ENCODE measurements at places on chromosomes 16 and 17.
A peak's percentile ranks its signal among the peaks of the same experiment; 100 is the strongest.

GRCh38 chr17:10612957-10613744, 44.0 kb downstream of the MYH3 start:
- no peak for DNase-seq

GRCh38 chr16:79593074-79593531, 7.4 kb downstream of the MAF start:
- no peak for DNase-seq

- no peak for DNase-seq
These were observed 64.5 kb downstream of the HS3ST3A1 start for GRCh38 chr17:13537167-13537731.

DNA sequence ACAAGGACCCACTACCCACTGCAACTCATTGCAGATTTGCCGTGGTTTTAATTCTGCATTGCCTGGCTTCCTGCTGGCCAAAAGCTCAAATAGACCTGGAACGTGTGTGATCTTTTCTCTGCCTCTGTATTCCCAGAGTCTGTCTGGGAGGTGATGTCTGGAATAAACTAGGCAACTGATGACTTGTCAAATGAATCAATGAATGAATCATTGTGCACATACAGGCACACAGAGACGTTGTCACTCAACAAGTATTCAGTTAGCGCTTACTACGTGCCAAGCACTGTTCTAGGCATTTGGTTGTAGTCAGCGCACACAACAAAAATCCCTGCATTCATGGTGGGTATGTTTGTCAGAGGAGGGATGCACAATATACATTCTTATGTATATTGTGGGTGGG, 8.9 kb downstream of the TMEM132E start:
- no peak for DNase-seq

DNA sequence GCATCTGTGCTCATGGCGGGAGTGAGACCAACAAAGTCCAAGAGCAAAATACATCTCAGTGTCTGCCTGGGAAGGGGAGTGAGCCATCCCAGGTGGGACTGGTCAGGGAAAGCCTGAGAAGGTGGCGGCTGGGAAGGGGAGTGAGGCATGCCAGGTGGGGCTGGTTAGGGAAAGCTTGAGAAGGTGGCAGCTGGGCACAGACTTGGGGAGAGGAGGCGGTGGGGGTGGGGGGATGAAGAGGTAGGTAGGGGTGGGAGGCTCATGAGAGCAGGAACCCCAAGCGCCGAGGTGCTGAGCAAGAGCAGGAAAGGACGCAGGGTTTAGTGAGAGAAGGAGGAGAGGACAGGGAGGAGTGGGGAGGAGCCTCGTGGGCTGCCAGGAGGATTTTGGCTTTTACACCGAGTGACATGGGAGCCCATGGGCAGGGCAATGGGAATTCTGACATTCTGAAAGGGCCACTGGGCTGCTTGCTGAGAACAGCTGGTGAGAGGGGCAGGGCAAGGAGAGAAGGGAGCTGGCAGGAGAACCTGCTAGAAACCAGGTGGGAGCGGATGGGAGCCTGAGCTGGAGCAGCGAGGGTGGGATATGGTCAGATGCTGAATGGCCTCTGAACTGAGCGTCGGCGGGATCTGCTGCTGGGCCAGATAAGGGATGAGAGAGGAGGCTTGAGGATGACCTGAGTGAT, 256.1 kb upstream of the RPL38 start:
- peak; percentile 40 for DNase-seq

DNA sequence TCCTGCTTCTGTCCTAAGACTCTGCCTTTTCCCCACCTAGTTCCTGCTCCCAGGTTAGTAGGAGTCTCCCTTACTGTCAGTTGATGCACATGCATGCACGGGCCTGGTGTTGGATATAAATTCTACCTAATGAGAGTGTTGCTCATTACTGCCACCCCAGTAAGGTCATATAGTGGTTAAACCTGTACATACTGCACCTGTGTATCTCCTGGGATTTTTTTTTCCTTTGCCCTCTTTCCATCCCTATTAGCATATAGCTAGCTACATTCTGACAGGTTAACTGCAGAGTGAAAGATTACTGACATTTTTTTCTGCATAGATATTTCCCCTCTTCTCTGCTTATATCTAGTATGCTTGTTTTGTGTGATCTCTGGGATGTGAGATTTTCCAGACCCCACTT, 201.5 kb upstream of the PIRT start:
- DNase-seq: no peak

GRCh38 chr16:55809386-55809785, 23.5 kb downstream of the CES1 start:
- peak; percentile 37 for DNase-seq

DNA sequence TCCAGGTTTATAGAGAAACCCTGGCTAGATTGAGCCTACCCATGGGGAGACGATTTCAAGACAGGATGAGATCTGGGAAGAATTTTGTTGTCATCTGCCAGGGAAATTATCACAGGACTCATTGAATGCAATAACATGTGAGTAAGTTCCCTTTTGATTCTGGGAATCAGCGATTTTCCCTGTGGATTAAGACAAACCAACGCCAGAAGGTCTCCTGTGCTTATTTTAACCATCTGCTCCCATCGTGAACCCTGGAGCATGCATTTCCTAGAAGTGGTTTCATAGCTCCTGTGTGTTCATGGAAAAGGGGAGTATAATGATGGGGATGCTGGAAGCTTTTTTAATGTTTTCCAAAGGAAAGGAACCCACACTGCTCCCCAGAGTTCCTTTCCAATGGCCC, 21.0 kb upstream of the ARHGAP44 start:
- DNase-seq: no peak

DNA sequence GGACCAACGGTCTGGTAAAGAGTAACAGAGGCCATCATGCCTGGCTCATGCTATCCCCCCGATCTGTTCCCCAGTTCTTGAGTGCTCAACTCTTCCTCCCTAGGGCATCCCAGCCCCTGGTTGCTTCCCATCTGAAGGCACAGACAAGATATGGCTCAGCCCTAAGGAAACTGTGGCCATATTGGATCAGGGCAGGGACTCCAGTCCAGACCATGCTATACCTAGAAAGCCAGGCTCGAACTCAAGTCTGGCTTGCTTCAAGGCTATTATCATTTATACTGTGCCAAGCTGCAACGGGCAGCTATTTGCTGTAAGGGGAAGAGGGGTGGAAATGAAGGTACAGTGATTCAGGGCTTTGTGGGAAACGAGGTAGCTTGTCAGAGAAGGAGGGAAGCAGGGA, 2.8 kb downstream of the UBTF start:
- no peak for DNase-seq

DNA sequence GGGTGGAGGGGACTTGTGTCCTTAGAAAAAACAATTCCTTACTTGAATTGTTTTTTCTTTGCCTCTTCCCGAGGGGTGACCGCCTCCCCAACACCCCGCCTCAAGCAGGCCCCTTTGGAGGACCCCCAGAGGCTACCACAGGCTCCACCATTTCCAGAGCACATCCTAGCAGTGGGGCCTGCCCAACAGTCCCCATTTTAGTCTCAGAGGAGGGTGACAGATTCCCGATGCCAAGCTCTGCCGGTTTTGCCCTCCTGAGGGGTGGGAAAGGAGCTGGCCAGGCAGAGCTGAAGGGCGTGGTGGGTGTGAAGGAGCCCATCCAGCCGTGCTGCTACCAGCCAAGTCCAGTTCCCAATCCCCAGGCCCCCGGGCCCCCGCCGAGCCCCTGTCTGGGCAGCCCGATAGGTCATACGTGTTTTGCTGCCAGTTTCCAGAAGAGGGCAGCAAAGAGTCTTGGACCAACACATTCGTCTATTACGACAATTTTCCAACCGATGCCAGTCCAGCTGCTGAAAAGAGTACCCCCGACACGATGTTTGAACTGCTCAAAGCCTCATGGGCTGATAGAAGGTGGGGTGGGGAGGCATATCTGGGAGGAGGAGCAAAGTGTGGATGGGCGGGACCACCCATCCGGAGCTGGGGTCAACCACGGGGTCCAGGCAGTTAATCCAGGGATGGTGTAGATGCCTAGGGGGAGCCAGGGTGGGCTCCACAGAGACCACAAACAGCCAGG, 18.8 kb upstream of the GAA start:
- no peak for DNase-seq

DNA sequence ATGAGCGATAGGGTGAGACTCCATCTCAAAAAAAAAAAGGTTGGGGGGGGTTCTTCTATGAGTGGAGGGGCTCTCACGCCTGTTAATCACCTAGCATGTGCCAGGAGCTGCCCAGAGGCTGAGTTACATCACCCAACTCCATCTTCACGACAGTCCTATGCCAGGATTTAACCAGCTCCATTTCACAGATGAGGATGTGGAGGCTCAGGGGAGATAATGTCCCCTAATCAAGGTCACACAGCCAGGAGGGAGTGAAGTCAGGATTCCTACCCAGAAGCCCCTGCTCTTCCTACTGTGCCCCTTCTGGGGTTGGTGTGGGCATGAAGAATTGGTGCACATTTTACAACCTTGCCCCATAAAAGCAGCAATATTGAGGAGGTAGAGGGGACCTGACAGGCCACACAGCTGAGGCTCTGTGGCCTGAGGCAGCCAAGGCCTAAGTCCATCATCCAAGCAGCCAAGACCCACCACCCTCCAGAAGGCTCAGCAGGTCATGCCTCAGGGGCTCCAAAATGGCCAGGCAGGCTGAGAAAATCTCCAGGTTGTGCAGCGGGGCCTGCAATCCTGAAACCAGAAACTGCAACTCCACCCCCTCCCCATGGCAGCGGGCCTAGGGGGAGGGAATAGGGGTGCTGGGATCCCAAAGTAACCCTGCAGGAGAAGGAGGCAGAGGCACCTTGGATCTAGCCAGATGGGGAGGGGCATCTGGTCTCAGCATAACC, 6.9 kb downstream of the PPY start:
- no peak for DNase-seq

GRCh38 chr17:7848131-7848579, 6.7 kb upstream of the TMEM88 start:
- peak; percentile 61 for DNase-seq

DNA sequence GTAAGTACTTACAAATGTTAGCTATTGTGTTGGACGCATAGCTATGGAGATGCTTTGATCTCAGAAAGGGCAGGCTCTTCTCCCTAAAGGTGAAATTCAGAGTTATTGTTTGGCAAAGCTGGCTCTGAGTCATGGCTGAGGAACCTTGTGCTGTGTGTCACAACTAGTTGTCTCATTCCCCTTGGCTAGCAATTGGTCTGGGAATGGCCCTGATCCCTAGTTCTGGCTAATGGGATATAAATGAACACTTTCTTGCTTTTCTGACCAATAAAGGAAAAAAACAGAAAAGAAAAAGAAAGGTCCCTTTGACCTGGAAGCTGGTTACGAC, 210.6 kb downstream of the MAP2K4 start:
- no peak for DNase-seq

- no peak for DNase-seq
These were observed 1.7 kb downstream of the CORO1A start for GRCh38 chr16:30184891-30185682.

- no peak for DNase-seq
These were observed 5.8 kb upstream of the UTS2R start for GRCh38 chr17:82365606-82366295.

DNA sequence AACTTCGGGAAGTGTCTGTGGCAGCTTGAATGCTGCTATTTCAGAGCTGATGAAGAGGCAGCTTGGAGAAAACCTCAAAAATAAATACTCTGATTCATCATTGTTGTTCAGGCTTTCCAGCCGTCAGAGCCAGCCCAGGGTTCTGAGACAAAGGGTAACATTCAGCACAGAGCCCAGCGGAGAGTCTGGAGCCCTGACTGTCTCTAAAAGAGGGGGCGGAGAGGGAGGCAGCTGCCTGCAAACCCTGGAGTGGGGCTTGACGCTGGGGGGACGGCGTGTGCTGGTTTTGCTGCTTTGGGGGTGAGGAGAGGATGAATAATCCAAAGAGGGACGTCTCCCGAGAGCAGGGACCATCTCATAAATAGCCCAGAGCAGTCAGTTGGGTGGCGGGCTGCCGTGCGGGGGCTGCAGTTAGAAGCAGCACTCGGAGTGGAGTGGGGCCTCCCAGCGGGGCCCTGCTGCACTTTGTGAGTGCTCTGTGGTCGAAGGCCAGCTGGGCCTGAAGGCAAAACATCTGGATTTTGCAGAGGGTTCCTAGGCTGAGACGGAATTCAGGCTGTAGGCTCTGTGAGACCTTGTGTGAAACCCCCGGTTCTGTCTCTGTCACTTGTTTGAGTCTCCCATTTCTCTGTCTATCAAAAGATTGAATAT, 237.8 kb downstream of the PRKCA start:
- DNase-seq: peak; percentile 74

- no peak for DNase-seq
These were observed 709 bp upstream of the MRPL28 start for GRCh38 chr16:370979-371514.

DNA sequence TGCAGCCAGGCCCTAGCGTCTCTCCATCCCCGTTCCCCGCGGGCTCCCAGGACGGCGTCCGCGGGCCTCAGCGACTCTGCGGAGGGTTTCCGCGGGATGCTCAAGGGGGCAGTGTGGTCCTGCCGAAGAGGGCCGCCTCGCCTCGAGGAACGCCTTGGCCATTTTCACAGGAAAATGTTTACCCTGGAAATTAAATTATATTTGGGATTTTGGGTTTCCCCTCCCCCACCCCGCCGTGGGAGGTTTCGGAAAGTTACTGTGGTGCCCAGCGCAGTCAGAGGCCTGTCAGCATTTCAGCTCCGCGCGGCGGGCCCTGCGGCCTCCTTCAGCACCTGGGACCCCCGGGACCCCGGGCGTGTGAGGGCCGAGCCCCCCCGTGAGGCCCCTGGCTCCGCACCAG, 94.5 kb downstream of the PCTP start:
- DNase-seq: peak; percentile 80

GRCh38 chr17:46901291-46901690, 21.7 kb upstream of the GOSR2 start:
- no peak for DNase-seq

GRCh38 chr17:9937901-9938300, 32.8 kb upstream of the RCVRN start:
- DNase-seq: no peak

GRCh38 chr17:3983606-3984484, 19.6 kb upstream of the ATP2A3 start:
- peak; percentile 60 for DNase-seq

DNA sequence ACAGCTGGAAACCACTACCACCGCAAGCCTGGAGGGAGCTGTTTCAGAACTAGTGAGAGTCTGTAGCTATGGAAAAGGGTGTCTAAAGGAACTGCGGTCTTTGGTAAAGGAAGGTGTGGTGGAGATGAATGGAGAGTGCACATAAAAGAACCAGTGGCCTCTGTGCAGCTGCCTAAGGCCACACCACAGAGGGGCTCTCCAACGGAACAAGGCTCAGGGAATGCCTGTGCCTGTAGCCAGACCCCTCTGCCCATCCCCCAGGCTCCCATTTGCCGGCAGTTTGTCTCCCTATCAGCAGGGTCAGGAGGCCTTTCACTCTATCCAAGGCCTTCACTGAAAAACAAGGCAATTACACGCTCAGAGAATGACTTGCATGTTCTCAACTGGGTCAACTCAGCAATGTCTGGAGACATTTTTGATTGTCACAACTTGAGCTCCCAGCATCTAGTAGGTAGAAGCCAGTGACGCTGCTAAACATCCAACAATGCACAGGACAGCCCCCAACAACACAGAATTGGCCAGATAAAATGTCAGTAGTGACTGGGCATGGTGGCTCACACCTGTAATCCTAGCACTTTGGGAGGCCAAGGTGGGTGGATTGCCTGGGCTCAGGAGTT, 3.3 kb upstream of the FDXR start:
- no peak for DNase-seq

- DNase-seq: no peak
These were observed 64.7 kb upstream of the SLC12A3 start for GRCh38 chr16:56800355-56800754.

- DNase-seq: no peak
These were observed 10.1 kb upstream of the TMEM219 start for GRCh38 chr16:29951625-29952365.
